ENCODE measurements at places on chromosomes 16 and 17.
A peak's percentile ranks its signal among the peaks of the same experiment; 100 is the strongest.

DNA sequence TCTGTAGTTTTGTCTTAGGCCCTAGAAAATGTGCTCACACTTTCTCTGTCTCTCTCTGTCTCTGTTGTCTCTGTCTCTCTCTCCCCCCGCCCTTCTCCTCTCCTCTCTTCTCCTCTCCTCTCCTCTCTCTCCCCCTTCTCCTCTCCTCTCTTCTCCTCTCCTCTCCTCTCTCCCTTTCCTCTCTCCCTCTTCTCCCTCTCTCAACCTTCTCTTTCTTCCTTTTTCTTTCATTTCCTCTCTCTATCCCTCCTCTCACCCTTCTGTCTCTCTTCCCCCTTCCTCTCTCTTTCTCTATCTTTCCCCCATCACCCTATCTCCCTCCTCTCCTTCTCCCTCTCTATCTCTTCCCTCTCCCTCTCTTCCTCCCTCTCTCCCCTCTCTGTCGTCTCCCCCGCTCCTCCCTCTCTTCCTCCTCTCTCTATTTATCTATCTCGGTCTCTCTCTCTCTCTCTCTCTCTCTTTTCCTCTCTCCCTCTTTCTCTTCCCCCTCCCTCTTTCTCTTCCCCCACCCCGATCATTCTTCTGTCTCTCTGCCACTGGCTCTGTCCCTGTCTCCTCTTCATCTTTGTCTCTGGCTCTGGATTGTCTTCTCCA is 107.2 kb upstream of the C16orf82 start:
- DNase-seq, result no peak

DNA sequence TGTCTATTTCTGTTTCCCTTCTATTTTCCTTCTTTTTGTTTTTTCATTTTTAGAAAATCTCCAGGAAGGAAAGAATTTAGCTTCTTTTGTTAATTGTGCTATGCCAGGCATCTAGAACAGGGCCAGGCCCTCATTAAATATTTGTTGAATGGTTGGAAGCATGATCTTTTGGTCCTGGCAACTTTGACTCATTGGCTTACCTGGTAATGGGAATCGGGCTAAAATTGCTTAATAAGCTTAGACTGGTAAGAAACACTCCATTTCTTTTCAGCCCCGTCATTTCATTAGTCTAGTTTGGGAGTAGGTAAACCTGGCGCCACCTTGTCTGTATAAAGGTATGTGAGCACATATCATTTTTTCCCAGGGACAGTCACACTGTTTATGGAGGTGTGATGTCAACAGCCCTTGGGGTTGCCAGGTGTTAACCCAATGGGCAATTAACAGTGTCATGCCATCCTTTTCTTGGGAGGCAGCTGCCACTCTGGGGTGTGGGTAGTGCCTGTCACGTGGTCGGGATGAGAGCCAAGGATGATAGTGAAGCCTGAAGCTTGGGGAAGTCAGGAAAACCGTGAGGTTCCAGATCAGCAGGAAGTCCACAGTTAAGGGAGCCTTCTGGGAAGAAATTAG is 9.5 kb upstream of the NDEL1 start:
- peak; percentile 21 for DNase-seq

DNA sequence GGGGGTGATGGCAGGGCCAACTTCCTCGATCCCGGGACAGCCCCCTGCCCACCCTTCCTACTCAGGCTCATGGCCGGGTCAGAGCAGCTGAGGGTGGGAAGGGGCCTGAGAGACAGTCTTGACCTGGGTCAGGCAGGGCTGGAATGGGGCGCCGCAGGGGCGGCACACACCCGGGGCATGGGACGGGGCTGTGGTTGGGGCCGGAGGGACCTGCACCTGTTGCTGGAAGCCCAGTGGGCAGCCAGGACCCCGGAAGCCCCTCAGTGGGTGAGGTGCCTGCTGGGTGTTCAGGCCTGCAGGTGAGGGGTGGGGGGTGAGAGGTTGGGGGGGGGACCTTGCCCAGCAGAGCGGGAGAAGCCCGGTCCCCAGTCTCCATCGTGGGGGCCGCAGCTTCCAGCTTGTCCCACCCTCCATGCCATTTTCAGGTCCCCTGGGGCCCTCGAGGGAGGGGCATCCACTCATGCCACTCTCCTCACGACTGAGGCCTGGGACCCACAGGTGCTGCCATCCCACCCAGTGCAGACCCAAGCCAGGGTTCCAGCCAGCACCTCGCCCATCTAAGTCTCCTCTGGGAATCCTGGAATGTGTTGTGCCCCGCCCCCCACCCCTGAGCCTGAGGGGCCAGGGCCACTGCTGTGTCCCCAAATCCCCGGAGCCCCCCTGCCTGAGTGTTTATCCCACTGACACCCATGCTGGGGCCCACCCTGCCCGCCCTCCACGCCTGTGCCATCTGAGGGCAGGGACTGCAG is 43.4 kb upstream of the ACSF3 start:
- DNase-seq, result no peak

GRCh38 chr16:27365142-27366089 is 36.6 kb upstream of the IL21R start:
- peak; percentile 15 for DNase-seq

Measured in DMS53 (cell line).